ENCODE measurements at places on chromosomes 11 and 22.

DNA sequence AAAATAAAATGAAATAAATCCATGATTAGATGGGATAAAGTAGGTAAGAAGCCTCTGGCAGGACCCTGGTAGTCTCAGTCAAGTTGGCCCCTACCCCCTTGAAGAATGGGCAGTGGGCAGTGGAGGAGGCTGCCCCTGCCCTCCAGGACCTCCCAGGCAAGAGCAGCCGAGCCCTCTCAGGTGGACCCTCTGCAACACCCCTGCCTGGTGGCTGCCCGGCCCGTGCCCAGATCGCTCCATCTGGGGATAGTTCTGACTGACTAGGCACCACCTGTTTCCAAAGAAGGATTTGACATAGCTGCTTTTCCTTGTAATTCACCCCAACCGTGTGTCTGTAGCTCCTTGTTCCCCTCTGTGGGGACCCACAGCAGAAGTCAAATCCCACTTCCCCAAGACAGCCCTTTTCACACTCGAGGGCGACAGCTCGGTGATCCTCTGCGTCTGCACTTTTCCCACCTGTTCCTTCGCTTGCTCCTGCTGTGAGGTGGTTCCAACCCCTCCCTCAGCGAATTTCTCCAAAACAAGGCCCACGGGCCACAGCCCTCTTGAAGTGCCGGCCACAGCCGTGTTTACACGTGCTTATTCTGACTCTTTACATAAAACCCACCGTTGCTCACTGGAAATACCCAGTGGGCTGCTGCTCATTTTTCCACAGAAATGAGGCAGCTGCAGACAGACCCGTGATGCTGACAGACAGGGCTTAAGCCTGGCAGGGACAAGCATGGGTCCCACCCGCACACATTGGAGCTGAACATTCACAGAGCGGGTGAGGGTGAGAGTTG lies 5.5 kb upstream of the TMPRSS13 start:
- DNase-seq: no peak

DNA sequence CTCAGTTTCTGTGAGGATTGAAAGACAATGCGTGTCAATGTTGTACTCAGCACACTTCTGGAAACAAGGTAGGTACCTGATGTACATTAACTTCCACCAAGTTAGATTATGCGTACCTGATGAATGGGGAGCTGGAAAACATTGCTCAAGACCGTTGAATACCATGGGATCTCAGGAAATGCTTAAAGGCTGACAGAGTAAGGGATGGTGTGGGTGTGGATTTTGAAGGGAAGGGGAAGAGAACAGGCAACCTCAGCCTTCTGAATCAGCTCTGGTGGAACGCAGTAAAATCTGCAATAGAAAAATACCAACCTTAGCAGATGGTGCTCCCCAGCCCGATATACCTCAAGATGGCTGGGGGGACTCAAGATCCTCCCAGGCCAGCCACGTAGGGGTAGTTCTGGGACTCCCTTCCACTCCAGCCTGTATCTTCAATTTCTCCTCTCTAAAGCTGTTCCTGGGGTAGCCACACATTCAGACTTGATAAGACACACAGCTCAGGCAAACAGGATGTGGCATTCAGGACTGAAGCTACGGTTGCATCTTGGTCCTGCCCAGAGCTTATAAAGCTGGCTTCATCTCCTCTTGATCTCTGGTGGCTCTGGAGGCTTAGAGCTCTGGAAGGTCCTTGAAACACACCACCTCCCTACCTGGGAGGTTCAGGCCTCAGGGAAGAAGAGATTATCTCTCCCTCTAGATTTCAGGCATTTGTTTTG lies 111.8 kb downstream of the CTNND1 start:
- DNase-seq: peak; percentile 24

DNA sequence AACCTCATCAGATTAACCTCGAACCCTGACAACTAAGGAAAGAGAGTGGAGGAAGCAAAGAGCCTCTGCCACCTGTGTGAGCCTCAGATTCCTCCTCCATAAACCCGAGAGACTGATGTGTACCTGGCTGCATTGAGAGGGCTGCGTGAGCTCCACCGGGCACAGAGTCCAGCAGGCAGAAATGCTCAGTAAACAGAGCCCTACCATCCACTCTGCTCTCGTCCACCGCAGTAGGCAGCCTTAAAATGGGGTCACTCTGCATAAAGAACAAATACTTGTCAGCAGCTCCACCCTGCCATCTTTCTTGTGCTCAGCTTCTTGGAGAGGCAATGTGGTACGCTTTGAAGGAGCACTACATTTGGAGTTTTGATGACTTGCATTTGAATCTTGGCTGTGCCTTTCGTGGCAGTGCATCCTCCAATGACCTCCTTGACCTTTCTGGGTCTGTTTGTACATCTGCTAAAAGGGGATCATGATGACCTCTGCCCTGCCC lies 43.0 kb upstream of the CD5 start:
- DNase-seq: no peak

DNA sequence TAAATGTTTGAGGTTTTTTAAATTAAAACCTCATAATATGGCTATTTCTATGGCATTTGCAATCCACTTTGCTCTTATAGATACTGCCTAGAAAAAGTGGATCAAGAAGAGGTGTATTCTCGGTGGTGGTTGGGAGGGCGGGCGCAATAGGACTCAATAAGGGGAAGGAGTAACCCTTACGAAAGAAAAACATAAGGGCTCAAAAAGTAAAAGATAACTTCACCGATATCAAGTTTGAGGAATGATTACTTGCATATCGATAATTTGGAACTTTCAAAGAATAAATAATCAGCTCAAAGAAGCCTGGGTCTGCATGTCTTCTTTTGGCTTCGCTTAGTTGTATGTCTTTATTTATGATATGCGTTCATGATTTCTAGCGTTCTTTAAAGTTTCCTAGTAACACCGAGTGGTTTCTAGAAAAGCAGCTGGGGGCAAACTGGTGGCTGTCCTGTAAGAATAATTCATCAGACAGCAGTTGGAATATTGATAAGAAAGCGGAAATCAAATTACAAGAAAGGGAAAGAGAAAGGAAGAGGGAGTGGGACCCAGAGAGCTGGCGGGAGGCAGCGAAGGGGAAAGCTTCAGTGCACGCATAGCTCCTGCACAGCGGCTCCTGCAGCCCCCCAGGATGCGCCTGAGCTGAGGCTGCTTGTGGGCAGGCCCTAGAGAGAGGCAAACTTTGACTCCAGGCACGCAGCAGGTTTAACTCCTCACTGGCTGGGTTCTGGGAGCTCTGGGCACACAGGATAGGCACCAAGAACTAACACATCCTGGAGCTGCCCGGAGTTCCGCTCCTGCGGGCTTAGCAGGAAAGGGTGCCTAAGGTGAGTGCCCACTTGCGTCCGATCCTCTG lies 9.1 kb upstream of the FLI1 start:
- DNase-seq: no peak

DNA sequence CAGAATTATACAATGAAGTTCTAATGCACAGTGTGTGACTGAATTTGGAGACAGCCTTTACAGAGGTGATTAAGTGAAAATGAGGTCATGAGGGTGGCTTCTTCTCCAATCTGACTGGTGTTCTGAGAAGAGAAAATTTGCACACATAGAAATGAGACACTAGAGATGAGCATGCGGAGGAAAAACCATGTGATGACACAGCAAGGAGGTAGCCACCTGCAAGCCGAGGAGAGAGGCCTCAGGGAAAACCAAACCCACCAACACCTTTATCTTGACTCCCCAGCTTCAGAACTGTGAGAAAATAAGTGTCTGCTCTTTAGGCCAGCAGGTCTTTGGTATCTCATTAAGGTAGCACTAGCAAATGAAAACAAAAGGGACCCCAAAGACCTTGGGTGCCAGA lies 93.2 kb downstream of the GGTLC2 start:
- DNase-seq: no peak

- no peak for DNase-seq
These were observed 16.2 kb upstream of the SPTY2D1 start for GRCh38 chr11:18650353-18650752.

GRCh38 chr11:126140926-126141280 lies 70.5 kb downstream of the RPUSD4 start:
- peak; percentile 59 for DNase-seq

DNA sequence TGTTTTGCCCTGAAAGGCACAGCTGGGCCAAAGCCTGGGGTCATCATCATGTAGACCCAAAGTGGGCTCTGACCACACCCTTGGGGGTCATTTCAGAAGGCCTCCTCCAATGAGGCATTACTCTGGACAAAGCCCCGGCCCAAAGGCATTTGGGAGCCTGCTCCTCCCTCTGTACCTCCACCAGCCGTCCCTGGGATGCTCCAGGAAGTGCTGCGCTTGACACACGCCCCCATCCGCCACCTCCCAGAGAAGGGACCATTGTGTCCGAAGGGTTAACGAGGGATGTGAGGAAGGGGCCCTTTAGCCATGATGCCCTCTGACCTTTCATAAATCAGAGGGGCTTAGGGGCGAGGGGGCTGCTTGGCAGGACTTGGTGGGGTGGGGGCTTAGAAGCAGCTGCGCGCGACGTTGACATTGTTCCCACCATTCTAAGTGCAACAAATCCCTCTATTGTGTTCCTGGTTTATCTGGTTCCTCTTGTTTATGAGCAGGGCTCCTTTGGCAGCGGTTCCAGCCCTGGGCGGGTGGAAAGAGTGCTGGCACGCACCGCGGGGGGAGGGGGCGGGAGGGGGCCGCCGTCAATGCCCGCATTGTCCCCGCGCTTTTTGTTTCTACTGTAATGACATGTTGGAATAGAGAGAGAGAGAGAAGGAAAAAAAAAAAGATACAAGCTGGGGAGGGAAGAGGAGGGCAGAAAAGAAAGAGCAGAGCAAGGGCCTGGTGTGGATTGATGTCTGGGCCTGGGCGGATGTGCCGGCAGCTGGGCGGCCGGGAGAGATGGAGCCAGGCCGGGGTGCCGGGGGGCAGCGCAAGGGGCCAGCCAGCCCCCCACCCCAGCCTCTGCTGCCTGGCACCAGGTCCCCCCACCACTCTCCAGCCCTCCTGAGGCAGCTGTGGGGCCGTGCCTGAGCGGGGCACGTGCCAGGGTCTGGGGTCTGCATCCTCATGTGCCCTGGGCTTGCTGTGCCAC lies 32.1 kb upstream of the SOX10 start:
- DNase-seq: no peak

DNA sequence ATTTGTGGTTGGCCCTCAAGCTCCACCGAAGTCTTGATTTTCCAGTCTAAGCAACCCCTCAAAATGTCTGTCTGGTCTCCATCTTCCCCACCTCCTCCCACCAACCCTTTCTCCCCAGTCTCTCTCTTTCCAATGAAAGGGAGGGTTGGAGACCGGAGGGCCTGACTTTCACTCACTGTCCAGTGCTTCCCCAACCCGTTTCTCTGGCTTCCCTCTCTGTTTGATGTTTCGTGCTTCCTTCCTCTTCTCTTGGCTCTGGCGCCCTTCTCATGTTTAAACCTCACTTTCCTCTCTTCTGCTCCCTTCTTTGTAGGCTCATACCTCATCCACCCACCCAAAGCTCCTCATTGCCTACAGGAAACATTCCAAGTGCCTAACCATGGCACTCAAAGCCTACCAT lies 11.1 kb upstream of the VPS37C start:
- DNase-seq: no peak

GRCh38 chr22:20033045-20033706 lies 12.3 kb downstream of the TANGO2 start:
- no peak for DNase-seq

GRCh38 chr11:123065621-123066020 lies 3.7 kb upstream of the HSPA8 start:
- peak; percentile 24 for DNase-seq

- no peak for DNase-seq
These were observed 103.2 kb downstream of the XKR3 start for GRCh38 chr22:16721961-16722360.

GRCh38 chr11:6578134-6578533 lies 25.3 kb downstream of the RRP8 start:
- DNase-seq: no peak

GRCh38 chr11:17839450-17839849 lies 104.9 kb downstream of the KCNC1 start:
- DNase-seq: no peak

- no peak for DNase-seq
These were observed 329.5 kb downstream of the OPCML start for GRCh38 chr11:133202816-133203215.

DNA sequence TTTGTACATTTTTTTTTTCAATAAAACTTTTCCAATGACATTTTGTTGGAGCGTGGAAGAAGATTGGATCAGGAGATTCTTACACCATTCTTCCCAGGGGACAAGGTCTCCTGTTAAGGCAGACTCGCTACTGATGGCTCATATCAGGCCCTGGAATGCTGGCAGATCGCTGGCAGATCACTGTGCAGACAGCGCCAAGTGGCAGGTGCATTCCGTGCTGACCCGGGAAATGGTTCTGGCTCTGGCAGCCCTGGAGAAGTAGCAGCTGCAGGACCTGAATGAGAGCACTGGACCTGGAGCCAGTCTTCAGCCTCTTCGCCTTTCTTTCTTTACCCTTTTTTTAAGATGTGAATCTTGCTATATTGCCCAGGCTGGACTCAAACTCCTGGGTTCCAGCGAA lies 10.7 kb downstream of the SERPINH1 start:
- no peak for DNase-seq

- no peak for DNase-seq
These were observed 87.1 kb upstream of the TOP3B start for GRCh38 chr22:22069450-22070370.

- no peak for DNase-seq
These were observed 46.3 kb downstream of the BRD1 start for GRCh38 chr22:49781289-49781782.

DNA sequence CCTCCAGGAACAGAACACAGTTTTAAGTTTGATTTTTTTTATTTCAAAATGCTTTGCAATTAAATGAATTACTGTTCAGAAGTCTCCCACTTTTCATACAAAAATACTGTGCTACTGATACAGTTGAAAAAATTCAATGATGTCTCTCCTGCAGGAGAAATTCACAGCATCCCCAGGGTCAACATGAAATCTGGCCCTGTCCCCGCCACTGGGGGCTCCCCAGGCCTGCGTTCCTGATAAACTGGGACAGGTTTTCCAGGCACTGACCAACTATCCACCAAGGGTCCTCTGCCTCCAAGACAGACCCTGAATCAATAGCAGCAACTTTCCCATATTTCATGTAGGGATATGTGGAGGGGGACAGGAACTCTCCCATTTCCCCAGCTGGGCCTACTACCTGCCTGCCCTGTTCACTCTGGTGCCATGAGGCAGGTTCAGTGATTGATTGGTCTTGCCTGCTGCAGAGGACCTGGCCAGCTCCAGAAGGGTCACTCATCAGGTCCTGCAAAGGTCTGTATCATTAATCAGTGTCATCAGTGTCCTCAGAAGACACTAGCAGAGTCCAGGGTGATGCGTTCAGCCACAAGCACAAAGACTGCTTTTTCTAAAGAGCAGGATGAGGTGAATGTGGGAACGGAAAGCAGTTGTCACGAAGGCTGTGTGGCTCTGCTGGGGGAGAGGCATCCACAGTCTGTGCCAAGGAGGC lies 43.4 kb downstream of the PISD start:
- DNase-seq: no peak
